ENCODE measurements at places on chromosomes 12 and 14.

DNA sequence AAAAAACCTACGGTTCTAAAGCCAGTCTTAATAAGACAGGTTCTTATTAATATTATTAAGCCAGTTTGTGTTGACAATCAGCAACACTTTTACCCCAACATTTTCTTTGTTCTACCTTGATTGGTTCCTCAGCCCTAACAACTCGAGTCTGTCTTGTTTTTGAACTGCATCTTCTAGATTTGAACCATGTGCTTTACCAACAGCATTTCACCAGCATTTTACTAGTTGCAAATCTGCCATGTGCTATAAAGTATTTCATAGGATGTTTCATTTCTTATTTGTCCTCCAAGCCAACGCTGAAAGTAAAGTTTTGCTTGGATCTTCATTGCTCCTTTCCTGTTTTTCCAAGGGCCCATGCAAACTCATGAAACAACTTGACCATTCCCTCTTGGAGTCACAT lies 133.4 kb downstream of the ST8SIA1 start:
- DNase-seq, result no peak

DNA sequence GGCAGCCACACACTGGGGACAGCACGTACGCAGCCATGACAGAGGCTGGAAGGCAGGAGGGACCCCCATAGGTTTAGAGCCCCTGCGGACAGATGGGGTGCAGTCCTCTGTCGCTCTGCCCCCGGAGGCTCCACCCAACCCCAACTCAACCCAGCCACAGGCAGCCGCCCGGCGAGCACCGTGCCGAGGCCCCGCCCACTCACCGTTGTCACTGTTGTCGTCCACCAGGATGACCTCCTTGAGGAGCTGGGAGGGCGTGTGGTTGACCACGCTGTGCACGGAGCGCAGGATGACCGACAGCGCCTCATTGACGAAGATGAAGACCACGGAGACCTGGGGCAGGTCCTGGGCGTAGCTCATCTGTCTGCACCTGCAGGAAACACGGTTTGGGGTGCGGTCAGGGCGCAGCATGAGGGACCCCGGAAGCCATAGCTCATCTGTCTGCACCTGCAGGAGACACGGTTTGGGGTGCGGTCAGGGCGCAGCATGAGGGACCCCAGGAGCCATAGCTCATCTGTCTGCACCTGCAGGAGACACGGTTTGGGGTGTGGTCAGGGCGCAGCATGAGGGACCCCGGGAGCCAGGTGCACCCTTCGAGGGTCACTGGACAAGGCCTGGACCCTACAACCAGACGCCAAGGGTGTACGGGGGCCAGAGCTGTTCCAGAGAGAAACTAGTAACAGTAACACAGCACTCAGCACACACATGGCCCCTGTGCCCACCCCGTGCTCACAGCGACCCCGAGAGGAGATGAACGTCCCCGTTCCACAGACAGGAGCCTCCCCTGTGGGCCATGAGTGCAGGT lies 66.9 kb downstream of the GALNT9 start:
- peak; percentile 33 for DNase-seq

GRCh38 chr12:40988824-40989223 lies 199.3 kb upstream of the PDZRN4 start:
- no peak for DNase-seq

DNA sequence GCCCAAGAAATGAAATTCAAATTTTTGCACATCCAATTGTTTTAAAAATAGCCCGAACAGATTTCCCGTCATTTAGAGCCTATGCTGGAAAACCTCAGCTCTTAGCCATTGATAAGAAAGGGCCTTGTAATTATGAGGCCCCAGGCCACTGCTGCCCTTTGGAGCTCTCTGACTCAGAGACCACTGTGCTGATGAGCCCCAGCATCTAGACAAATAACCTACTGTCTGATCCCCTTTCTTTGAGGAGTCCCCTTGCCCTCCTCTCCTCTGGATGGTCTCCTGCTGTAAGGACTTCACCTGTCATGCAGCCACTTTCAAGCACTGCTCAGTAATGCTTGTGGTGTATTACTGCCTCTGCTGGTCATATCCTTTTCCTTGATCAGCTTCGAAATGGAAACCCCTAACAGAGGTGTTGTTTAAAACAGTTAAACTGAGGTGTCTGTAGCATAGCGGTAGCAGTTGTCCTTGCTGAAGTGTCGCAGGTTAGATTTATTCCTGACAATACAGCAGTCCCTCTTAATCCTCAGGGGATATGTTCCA lies 159.9 kb upstream of the SRRM4 start:
- no peak for DNase-seq

DNA sequence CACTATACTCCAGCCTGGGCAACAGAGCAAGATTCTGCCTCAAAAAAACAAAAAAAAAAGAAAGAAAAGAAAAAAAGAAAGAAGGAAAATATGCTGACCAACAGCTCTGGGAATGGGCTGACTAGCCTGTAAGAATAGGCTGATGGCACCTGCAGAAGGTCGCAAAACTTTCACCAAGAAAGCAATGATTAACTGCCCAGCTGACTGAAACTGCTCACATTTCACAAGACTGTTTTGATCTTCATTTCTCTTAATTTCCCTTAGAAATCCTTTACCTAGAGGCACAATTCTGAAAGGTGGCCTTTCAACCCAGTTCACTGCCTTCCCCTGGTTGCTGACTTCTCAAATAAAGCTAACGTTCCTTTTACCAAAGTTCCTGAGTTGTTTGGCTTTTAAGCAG lies 12.4 kb downstream of the BEST3 start:
- no peak for DNase-seq

DNA sequence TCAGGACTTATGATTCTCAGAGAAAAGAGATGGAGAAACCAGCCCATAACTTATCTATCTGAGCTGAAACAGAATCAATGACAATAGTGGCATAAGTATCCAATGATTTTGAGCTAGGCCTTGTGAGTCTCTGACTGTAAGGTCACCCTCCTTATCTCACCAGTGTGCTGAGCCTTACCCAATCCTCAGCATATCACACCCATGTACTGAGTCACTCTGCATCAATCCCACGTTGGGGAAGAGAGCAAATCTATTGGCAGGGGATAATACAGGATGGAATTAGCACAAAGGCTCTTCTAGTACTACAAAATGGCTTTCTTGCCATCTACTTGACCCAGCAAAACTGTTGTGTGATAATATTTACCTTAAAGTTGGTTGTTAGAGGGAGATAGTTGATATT lies 997.8 kb downstream of the NRXN3 start:
- no peak for DNase-seq

GRCh38 chr12:80099259-80099658 lies at the start of gene OTOGL:
Gene OTOGL (plus strand): TSS chr12:80099537. CDS start chr12:80209432, 109,895 bp downstream.
- DNase-seq, result no peak

DNA sequence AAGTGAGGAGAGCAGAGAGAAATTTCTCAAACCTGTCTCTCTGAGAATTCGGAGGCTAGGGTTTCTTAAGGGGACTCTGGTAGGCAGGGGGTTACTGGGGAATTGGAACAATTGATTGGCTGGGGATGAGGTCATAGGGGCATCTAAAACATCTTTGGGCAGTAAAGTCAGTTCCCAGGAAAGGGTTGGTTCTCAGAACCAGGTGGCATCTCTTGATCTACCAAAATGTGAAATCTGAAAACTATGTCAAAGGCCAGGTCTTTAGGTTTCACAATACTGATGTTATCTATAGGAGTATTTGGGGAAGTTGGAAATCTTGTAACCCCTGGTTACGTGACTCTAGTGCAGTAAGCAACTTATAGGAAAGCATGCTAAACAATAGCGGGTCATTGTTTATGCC lies 6.9 kb downstream of the C12orf75 start:
- no peak for DNase-seq

- no peak for DNase-seq
Observed at GRCh38 chr12:12804011-12804410, 9.1 kb upstream of the DDX47 start.

DNA sequence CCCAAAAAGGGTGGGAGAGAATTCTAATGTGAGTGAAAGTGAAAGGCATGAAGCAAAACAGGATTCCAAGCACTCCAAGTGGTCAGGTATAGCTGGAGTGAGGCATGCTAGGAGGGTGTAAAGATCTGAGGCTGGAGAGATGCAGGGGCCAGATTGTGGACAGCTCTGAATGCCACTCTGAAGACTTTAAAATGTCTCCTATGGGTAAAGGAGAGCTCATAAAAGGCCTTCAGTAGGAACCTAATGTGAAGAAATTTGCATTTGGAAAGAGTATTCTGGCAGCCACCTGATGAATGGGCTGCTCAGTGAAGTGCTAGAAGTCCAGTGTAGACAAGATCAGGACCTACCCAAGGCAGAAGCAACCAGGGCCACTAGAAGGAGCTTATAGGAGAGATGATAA lies 68.9 kb downstream of the DNAI7 start:
- DNase-seq, result no peak

DNA sequence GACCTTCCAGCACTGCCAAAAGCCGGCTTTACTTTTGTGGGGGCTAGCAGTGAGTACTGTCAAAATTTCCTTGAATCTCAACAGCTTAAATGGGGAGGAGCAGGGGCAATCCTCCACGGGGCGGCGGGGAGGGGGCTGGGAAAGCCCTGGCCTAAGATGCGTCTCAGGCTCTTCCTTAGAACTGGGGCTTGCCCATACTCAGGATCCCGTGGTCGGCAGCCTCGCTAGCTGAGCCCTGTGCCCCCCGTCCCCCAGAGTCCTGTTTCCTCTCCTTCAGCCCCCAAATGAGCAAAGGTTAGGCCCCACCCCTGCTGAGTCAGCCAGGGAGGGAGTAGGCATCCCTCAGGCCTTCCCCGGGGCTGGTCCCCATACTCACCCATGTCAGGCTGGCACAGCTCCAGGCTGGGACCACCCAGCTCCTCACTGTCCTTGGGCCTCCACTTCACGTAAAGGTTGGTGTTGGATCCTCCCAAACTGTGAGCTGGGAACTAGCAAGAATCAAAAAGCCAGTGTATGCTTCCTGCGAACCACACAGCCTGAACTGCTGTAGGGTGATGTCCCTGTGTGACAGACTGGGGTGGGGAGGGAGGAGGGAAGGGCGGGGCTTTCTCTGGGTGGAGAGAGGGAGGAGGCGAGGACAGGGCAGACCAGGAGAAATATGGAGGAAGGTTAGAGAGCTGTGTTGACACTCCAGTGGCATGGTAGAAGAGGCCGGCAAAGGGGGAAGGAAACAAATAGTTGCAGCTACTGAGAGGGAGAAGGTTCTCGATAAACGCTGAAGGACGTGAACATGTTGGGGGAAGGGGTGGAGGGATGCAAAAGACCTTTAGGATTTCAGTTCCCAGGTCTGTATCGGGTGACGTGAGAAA lies 5.9 kb upstream of the BAZ2A start:
- DNase-seq, result peak; percentile 86
